ENCODE measurements at places on chromosomes 5 and 9.

DNA sequence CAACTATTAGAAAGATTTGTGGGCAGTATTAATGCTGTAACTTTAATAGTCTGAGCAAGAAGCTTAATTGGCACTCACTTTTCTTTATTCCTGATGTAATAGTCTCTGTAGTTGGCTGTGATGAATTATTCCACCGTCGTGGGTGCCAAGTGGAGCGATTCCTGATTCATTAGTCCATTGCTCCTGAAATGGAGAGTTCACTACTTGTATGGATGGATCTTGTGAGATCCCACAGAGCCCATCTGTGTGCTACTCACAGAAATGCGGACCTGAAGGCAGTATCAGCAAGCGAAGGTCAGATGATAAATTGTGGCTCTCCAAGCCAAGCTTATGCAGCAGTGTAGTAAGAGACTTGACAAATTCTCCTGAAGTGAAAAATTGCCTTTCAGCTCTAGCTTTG, 212.2 kb downstream of the CHSY3 start:
- DNase-seq: no peak

GRCh38 chr9:134888603-134889190, 8.1 kb downstream of the FCN2 start:
- DNase-seq: no peak

- no peak for DNase-seq
Measured at GRCh38 chr9:131277287-131277909, 1.1 kb upstream of the FAM78A start.

- DNase-seq: peak; percentile 57
Measured at GRCh38 chr5:94021246-94021645, 279.8 kb upstream of the POU5F2 start.

- peak; percentile 82 for DNase-seq
Measured at GRCh38 chr5:143261748-143262392, 141.6 kb downstream of the NR3C1 start.

GRCh38 chr9:78438780-78439179, 141.9 kb downstream of the PSAT1 start:
- no peak for DNase-seq

- DNase-seq: no peak
Measured at GRCh38 chr5:136780518-136780917, 415.2 kb upstream of the TRPC7 start.

DNA sequence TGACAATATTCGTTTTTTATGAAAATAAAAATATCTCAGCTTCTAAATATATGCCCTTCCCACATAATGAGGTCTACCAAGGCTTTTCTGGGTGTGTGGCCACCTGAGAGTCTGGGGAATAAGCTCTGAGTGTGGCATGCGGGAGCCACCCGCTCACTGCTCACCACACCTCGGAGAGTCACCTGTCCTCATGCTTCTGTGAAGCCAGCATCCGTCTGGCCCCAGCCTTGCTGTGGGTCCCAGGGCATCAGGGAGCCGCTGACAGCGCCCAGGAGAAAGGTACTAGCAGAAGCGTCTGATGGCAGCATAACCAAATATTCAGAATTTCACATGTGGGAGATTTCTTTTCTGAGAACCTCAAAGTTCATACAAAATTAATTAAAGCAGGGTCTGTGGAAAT, 133.2 kb upstream of the IRX4 start:
- DNase-seq: no peak

DNA sequence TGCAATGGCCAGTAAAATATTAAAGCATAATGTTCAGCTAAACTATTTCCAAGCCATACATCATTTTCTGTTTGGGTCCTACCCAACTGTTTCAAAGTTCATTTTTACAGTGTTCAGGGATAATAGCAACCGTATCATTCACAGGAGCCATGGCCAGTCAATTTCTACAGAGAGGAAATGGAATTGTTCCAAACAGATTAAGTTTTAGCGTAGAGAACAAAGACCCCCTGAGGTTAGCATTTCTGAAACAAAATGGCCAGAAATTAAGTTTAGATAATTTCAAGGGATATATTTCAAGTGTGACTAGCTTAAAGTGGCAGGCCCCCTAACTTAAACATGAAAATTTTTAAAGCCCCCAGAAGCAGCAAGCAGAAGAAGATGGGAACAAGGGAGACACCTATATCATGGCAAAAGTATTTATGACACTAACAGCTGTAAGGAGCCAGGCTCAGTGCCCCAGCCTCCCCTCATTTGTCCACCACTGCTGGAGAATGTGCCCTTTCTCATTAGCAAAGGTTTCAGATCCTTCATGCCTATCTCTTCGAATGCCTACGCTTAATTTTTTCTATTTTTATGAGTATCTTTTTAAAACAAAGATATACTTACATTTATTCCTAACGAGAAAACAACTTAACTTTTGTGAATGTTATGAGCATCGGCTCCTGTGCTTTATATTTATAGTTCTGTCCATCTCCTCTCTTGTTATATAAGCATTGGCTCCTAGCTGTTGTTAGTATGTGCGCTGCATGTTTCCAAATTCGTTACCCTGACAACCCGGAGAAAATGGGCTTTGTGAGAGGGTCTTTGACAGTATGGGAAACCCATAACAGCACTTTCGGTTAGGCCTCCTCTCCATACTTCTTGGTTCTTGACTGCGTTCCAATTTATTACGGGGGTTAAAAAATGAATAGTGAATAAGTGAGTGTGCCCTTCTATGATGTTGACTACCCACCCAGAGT, 116.3 kb downstream of the MED27 start:
- peak; percentile 16 for DNase-seq

DNA sequence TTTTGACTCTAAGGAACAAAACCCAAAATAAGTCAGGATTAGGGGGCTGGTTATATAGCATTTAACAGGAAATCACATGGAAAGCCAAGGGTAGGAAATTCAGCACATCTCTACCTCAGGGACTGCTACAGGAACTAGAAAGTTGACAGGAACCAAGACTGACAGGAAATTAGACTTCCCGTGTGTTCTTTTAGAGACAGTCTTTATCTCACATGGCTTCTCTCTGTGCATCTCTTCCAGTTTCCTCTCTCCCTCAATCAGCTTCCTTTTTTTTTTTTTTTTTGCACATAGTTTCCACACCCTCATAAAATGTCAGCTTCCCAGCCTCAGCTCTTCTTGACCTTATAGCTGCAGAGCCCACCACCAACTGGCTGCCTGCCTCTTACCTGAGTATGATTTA, 4.8 kb downstream of the RECK start:
- DNase-seq: no peak

DNA sequence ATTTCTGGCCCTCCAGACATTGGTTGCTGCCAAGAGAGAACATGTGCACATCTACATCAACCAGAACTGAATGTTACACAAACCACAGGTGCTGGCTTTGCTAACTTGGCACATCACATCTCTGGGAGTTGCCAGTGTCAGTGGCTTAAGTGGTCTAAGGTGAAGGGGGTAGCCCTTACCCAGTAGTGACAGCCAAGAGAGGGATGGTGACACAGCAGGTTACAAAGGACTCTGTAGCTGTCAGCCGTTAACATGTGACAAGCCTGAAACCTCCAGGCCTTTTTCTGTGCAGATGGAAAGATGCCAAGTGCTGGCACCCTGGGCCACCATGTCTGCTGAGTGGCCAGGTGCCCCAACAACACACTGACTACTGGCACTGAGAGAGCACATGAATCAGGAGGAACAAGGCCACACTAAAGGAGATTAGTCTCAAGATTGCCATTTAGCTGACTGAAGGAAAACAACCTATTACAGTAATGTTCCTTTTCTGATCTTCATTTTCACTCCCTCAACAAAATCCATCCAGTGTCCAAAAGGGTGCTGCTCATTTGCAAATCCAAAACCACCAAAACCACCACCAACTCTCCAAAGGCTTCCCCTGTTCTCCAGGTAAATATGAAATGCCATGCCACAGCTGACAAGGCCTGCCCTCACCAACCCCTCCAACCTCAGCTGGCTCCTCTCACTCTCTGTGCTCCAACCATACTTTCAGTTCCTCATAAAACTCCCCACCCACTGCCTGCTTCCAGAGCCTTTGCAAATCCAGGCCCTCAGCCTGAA, 20.2 kb downstream of the SIL1 start:
- DNase-seq: no peak

DNA sequence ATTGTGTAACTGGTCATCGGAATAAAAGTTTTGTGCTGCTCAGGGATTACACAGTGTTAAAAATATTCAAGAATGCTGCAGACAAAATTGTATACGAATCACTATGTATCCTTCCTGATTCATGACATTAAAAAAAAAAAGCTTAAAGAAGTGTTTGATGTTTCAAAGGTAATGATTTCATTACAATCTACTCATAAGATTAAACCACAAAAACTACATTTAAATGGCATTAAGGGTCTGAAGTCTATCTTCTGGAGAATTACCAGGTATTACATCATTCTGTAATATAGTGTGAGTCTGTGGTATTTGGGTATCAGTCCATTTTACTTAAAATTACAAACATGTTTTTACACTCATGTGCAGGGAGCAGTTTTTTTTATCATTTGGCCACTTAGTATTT, 324.4 kb downstream of the NDUFS4 start:
- DNase-seq: no peak

DNA sequence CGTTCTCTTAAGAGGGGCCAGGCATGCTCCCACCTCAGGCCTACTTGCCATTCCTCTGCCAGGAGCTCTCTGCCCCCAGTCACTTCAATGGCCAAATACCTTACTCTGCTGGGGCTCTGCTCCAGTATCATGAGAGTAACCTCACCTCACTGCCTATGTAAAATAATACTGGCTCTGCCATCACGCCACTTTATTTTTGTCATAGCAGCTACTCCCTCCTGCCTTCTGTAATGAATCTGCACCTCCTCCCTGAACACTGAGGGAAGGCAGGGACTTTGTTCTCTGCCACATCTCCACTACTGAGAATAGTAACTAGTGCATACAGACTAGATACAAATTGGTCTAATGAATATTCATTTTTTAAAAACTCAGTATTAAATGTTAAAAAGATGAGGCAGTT, 33.8 kb downstream of the MACROH2A1 start:
- no peak for DNase-seq

DNA sequence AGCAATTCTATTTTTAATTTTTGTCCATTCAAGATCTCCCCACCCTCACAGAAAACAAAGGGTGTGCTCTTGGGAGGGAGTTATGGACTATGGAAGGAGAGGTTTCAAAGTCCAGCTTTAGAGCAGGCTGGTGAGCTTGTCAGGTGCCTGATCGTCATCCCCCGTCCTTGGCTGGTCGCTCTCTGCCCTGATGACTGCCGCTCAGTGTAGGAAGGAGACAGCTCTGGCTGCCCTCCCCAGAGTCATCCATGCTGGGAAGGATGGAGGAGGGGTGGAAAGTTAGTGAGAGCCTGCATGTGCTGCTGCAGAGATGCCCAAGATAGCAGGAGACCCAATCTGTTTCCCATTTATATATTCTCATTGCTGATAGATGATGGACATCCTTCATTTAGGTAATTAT, 96.6 kb downstream of the NLN start:
- no peak for DNase-seq

Data from fibroblast of pulmonary artery (primary cell).